Naive B cell (primary cell): ENCODE measurements at places on chromosomes 1 and 21.

GRCh38 chr1:234078143-234078542 is 173.7 kb downstream of the SLC35F3 start:
- DNase-seq: no peak

DNA sequence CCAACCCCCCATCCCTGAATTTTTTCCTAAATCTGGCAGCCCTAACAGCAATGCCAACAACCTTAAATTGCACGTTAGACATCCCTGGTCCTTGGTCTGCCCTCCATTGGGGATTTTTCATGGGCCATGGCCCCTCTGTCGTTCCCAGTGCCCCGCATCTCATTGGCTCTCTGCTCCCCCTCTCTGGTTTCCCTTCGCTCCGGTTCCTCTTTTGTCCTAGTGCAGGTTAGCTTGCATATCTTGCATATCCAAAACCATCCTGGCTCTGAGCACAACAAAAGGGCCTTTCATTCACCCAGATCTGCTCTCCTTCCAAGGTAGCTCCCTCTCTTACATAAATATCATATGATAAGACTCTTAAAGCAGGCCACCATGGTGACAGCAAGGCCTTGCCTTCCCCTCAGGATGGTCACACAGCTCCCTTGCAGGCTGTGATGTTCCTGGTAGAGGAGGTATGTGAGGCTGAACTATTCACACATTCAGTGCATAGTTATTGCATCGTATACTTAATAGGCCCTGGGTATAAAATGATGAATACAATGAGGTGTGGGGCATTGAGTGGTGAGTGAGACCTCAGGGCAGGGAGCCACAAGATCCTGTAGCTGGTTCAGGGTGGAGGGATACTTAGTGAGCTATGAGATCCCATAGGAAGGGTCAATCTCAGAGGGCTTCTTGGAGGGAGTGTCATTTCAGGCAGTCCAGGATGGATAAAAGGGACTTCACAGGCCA is 45.2 kb downstream of the TENT5C start:
- DNase-seq: no peak

- DNase-seq: no peak
Measured at GRCh38 chr1:177975588-177976495, 6.0 kb upstream of the SEC16B start.

GRCh38 chr21:36732217-36732616 is 33.3 kb downstream of the SIM2 start:
- DNase-seq: no peak

GRCh38 chr1:157356601-157357000 is 195.7 kb downstream of the FCRL5 start:
- DNase-seq: no peak

DNA sequence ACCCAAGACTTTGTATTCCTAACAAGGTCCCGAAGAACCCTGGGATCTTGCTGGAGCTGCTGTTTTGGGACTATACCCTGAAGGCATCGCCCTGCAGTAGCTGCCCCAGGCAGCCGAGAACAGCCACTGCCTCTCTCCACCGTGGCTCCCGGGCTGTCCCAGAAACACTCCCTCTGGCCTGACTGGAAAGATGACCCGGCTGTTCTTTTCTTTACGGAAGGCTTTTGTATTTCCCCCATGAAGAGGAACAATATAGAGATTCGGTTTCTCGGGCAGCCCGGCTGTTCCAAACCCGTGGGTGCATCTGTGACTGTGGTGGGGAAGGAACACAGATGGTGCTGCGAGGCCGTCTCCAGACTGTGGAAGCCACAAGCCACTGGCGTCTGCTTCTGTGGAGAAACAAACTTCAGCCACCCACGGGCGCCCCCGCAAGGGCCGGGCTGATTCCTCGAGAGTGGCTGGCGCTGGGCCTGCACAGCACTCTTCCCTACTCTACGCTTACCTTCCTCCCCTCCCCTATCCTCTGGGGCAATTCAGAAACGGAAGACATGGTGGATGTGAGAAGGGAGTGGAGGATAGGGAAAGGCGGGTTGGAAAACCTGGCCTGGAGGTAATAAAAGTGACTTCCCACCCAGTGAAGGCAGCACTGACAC is 33.7 kb upstream of the VASH2 start:
- no peak for DNase-seq

DNA sequence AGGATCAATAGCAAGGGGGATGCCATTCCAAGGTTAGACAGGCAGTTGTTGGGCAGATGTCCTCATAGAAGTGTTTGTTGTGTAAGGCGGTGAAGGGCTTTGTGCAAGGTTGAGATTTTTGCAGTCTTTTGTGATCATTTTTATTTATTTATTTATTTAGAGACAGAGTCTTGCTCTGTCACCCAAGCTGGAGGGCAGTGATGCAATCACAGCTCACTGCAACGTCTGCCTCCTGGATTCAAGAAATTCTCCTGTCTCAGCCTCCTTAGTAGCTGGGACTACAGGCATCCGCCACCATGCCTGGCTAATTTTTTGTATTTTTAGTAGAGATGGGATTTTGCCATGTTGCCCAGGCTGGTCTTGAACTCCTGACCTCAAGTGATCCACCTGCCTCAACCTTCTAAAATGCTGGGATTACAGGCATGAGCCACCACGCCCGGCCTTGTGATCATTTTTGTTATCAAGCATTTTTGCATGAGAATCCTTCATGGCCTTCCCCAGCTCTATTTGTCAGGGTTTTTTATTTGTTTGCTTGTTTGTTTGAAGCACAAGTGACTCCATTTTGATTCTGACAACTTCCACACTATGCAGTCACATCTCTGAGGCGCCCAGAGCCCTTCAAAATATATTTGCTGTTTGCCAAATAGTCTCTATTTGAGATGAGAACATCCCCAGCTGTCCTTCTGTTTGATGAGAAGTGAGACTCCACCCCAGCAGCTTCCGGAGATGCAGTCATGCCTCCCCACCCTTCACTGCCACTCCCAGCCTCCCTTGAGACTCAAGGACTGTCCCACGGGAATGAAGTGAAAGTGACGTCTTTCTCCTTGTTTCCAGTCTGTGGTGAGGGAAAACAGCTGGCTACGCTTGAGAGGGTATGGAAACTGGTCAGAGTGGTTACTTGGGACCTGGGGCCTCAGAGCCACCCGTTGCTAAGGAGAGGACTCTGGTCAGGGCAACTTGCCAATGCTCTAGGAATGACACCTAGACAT is 38.0 kb downstream of the TMEM50B start:
- peak; percentile 61 for DNase-seq

GRCh38 chr1:19432943-19433718 is 52.2 kb downstream of the CAPZB start:
- DNase-seq: no peak

DNA sequence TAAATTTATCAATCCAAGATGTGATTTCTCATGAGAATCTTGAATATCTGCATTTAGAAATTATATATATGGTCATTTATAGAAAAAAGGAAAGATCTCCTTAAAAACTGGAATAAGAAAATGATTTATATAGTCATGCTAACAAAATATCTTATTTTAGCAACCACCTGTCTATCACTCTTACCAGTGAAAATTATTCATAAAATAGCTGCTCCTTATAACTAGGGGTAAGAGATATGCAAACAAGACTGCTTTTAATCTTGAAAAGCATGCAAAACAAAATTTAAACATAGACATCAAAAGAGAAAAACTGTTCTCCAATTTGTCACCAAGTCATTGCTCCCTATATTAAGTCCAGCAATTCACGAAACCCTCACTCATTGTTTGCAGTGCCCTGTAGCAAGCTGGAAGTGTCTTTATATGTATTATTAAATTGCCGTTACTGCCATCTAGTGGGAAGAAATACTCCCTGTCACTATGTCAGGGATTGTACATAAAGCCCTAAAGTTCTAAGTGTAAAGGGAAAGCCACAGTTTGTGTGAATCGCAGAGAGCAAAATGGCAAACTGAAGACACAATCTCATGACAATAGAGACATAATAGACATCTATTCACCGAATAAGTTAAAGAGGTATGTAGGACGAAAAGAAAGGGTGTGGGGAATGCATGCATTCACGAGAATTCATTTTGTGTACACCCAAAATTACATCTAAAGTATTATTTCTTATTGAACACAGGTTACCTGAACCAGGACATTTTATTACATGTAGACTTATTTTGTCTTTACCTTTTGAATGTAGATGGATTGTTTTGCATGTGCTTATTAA is 600.5 kb downstream of the USP25 start:
- DNase-seq: peak; percentile 9

DNA sequence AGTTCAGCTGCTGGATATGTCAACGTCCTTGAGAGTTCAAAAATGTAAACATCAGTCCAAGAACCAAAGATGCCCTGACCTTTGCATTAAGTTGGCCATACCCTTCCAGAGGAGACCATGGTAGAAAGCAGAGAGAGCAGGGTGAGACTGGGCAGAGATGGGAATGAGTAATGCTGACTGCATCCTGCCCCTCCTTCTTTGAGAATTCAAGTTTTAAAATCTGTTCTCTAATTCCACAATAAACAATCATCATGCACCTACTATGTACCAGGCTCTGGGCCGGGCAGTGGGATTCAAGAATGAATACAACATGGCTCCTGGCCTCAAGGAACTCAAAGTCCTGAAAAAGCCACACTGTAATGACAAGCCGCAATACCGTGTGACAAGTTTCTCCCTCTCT is 3.9 kb upstream of the HAO2 start:
- DNase-seq: no peak

DNA sequence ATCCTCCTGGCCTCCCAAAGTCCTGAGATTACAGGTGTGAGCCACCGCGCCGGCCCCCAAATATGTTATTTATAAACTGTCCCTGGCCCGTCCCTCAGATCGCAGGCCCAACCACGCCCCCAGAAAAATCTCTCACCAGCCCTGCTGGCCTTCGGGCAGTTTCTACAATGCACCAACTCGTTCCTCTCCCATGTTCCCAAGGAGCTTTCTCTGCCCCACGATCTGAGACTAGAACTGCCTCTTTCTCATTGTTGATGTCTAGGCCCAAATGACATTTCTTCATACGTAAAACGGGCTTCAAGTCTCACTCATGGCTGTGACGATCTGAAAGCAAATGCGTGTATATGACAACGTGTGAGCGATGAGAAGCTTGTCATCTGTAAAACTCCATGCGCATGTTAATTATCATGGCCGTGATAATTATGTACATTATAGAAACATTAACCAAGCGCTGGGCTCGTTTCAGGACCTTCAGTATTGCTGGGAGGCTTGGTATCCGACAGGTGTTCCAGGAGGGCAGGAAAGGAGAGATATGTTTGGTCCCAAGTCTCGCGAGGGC is 748 bp upstream of the NIPAL3 start:
- no peak for DNase-seq

DNA sequence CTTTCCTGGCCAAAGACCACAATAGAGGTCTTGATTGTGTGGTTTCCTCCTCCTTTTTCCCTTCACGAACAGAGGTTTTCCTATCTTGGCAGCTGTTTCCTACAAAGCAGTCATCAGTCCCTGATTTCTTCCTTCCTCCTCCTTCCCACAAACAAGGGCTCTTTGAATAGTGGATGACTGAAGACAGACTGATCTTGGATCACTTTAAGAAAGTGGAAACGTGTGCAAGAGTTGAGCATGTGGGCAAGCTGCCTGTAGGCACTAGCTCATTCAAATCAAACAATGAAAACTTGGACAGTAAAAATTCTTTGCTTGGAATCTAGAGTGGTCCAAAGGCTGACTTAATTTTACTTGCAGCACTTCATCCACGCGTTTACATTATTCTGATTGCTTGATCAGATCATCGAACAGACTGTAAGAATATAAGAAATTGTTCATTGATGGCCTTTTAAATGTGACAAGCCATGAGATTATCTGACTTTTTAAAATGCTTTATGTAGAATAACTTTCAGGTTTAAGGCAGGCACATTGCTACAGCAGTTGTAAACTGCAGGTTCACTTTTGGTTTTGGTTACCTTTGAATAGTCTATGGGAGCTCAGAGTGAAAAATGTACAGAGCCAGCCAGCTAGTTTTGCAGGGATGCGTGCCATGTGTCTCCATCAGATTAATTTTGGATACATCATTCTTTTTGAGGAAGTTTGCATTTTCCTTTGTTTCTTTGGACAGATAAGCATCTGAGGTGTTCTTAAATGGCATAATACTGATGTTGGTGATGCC is 34.4 kb downstream of the ADGRL2 start:
- DNase-seq: no peak

GRCh38 chr1:248913933-248914332 is 7.9 kb downstream of the PGBD2 start:
- DNase-seq: no peak

GRCh38 chr1:153438599-153438998 is 21.9 kb downstream of the S100A7 start:
- DNase-seq: no peak

DNA sequence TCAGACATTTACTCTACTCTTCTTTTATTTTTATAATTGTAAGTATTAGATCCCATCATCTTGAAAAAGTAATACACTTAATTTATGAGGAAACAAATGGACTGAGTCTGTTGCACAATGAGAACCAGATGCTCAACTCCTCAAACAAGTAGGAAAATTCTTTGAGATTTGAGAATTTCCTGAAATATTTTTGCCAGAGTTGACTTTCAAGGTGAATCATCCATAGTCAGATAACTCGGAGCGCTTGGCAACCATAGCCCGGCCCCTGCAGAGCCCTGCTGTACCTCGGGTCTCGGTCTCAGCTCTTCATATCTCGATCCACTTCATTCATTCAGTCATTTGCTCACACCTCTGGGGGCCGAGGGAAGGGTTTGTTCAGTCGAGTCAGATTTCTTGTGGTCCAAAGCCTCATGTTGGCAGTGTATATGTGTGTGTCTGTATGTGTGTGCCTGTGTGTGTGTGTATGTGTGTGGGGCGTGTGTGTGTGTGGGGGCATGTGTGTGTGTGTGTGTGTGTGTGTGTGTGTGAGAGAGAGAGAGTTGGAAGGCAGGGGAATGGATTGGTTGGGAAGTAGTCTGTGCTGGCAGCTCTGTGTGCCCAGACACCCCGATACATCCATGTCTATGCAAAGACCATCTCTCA is 18.1 kb upstream of the PCP4 start:
- DNase-seq: no peak

GRCh38 chr21:35232545-35233176 is 183.6 kb upstream of the RUNX1 start:
- DNase-seq: no peak

- no peak for DNase-seq
Measured at GRCh38 chr1:187261637-187262036, 432.9 kb downstream of the PLA2G4A start.

GRCh38 chr21:31872452-31873274 is at the start of gene HUNK:
Gene HUNK, plus strand, starts transcription at chr21:31873020. Its CDS starts 655 bp downstream, at chr21:31873675.
- DNase-seq: peak; percentile 6

GRCh38 chr21:40047211-40047610 is 180.0 kb downstream of the PCP4 start:
- no peak for DNase-seq

DNA sequence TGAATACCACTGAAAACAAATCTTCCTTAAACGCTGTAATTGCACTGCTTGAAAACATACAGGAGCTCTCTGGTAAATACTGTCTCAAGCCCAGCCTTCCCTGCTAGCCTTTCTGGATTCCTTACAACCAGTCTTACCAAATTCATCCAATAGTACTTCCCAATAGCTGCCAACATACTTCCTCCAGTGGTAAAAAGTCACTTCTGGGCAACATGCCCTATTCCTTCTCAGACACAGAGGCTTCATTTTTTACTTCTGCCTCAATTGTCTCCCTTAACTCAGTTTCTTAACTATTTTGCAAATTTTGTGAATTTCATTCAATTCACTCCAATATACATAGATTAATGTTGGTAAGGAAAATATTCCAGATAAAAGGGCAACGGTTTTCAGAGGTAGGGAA is 166.3 kb downstream of the TBX15 start:
- no peak for DNase-seq
